ENCODE measurements at places on chromosomes 16 and 17.

DNA sequence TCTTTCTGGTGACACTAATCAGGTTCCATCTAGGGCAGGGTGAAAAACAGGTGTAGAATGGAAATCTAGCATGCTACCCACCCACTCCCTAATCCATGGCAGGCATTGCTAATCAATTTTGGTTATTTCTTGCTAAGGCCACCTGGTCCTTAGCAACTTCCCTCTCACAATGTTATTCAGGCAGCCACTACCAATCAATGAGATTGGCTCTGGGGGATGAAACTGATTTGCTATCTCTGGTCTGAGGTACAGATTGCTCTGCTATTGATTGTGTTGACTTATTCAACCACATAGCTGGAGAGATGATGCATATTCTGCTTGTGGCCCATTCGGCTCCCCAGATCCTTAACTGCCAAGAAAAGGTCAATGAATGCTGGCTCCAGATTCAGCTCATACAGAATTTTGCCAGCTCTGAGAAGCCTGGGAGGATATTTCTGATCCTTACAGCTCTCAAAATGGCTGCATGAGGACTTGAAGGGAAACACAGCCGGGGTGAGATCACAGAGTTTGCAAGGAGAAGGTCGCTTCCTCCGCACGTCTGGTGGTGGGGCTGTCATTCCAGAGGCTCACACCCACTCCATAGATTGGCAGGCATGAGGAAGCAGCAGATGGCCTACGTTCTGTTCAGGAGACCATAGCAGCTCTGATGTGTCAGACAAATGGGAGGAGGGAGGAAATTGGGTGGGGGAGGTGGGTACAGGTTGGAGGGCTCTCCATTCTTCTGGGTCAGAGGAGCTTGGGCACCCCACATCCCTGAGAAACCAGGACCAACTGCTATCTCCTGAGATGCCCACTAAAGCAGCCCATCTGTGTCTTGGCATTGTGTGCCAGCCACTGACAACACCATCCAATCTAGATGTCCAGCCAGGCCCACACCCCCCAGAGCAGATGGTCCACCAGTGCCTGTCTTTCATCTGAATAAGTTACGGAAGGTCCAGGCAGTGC lies 22.3 kb downstream of the SEZ6 start:
- no peak for DNase-seq

- DNase-seq, result no peak
Observed at GRCh38 chr16:25063102-25063501, 47.9 kb upstream of the ARHGAP17 start.

DNA sequence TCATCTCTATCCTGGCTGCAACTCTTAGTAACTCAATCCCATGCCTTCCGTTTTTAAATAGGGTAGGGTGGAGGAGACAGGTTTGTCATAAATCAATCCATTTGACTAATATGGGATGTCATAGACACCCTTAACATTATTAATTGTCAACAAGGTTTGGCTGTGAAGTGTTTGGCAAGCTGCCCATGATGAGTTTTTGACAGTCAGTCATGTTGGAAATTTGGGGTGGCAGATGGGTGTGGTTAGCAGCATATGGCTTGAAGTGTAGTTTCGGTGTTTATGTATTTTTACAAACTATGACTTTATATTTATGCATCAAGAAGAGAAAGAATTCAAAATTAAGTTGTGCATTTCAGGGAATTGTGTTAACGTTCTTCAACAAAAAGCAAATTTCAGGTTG lies 221.8 kb upstream of the CDH5 start:
- no peak for DNase-seq

DNA sequence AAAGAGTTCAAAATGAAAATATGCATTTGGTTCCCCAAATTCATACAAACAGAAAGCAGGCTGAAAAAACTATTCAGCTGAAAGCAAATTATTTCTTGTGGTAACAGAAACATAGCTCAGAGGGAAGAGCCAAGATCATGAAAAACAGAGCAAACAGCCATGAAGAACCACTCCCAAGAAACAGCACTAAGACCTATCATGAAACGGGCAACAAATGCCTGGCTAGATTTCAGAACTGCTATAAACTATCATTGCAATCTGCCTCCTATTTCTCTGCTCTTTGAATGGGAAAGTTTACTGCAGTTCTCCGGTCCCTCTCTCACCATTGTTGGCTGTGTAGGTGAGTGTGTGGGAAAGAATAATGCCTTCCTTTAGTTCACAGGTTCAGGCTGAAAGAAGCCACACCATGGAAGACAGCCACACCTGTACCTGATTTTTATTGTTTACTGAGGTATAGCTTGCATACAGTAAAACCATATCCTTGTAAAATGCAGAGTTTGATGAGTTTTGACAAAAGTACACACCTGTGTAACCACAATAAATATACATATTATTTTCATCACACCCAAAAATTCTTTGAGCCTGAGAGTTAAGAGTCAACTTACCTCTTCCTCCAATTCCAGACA lies 48.2 kb downstream of the CEP112 start:
- no peak for DNase-seq

DNA sequence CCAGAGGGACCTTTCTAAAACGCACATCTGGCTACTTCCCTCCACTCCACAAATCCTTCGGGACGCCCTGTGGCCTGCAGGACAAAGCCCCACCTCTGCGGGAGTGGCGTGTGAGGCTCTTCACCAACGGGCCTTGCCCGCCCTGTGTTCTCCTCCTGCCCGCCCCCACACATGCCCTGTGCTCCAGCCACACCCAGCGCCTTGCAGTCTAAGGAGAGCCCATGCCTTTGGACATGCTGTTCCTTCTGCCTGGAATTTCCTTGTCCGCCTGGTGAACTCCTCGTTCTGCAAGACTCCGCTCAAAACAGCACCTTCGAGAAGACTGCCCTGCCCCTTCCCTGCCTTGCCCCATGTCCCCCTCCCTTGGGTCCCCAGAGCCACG lies 7.4 kb downstream of the ELOB start:
- DNase-seq, result no peak

DNA sequence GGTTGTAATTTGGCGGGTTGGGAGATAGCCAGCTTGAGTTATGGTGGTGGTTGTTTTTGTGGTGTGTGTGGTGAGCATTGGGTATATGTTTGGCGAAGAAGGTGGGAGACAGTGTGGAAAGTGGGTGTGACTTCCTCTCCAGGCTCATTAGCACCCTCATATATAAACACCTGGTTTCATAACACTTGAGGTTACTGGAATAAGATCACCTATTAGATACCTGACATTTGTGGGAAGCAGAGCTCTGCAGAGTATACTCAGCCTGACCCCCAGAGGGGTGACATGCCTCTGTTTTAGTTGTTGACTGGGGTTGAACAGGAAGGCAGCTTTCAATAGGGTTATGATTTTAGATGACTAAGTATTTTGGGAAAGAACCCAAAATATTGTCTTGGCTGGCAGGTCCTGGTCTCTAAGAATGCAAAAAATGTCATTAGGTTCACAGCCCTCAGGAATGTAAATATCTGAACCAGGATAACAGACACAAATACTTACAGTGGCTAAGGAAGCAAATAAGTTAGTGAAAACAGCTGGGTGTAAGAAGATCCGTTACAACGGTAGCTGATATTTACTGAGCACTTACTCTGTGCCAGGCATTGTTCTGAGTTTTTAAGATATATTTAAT lies 18.3 kb upstream of the EFCAB13 start:
- DNase-seq, result no peak

- DNase-seq, result no peak
Observed at GRCh38 chr16:23359092-23359760, 57.1 kb downstream of the SCNN1B start.

GRCh38 chr16:19888834-19889233 lies 4.2 kb upstream of the GPRC5B start:
- no peak for DNase-seq

DNA sequence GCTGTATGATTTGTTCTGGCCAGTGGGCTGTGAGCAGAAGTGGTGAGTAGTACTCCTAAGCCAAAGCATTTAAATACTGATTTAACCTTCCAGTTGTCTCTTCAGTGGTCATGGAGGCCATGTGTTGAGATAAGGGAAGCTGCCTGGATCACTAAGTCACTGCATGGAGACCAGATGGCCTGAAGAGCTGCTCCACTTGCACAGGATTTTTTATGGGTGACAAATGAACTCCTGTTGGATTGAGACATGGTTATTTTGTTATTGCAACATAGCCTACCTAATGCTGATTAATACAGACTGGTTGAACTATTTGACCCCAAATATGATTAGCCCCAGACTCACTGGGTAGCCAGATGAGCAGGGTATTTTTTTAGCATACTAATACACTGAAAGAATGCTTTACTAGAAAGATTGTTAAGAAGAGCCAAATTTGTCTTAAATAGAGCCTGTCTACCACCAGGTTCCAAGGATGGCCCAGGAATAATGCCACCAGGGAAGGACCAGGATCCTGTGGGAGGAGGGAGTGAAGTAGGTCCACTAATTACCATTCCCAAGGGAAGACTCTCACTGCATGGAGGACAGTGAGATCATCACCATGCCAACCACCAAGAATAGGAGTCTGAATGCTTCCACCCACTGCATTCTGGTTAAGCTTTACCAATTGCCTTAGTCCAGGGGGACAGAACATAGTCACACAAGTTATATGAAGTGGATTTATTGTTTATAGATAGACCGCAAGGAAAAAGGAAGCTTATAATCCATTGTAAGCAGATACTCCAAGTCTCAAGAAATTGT lies 187.4 kb upstream of the IRX6 start:
- no peak for DNase-seq

- no peak for DNase-seq
Observed at GRCh38 chr16:78640886-78641285, 541.4 kb downstream of the WWOX start.

DNA sequence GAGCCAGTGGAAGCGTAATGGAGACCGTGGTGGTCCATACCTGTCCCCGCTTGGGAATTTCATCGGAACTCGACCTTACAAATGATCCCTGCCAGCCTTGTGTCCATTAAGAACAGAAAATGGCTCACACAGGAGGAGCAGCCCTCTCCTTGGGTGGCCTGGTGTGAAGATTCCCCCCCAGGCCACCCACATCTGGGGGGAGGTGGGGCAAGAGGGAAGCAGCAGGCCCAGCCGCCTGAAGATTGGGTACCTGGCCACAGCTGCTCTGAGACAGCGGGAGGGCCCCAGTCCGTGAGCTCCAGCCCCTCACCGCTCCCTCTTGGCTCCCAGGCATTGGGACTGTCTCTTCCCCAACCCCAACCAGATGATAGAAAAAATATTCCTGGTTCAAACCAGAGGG lies 277.8 kb upstream of the FOXF1 start:
- no peak for DNase-seq

DNA sequence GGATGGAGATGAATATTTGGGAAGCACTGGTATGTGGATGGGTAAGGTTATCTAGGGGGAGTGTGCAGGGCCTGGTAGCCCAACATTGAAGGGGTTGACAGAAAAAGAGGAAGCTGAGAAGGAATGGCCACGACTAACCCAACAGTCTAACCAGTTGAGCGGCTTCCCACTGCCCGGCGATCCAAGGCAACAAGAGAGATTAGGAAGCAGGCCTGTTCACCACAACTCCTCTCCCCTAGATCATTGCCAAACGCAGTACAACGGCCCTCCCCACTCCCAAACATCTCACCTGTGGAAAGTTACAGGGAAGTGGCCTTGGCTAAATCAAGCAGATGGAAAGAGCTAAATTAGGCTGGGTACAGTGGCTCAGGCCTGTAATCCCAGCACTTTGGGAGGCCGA lies 11.2 kb upstream of the RANGRF start:
- no peak for DNase-seq

DNA sequence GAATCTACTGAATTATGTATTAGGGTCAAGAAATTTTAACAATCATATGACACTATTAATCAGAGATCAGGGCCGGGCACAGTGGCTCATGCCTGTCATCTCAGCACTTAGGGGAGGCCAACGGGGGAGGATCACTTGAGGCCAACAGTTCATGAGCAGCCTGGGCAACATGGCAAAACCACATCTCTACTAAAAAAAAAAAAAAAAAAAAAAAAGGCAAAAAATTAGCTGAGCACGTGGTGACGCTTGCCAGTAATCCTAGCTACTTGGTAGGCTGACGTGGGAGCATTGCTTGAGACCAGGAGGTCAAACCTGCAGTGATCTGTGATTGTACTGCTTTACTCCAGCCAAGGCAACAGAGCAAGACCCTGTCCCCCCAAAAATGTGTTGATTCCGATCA lies 52.5 kb upstream of the CLEC3A start:
- DNase-seq, result no peak

DNA sequence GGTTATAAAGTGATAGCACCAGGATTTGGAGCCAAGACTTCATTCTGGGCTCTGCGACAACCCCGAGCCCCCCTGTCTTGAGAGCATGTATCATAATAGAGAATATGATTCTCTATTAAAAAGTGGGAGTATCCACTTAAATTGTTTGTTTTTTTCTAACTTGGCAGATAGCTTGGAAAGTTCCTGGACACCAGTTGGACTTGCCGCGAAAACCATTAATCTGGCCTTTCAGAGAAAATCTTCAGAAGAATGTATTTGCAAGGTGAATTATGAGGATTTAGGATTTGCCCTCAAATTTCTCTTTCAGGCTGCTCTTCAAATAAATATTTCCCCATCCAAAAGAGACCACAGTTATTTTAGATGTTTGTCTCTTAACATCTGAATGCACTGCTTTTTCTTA lies 53.5 kb downstream of the MARCHF10 start:
- no peak for DNase-seq

GRCh38 chr17:73521376-73521775 lies 122.9 kb downstream of the SDK2 start:
- DNase-seq, result no peak

DNA sequence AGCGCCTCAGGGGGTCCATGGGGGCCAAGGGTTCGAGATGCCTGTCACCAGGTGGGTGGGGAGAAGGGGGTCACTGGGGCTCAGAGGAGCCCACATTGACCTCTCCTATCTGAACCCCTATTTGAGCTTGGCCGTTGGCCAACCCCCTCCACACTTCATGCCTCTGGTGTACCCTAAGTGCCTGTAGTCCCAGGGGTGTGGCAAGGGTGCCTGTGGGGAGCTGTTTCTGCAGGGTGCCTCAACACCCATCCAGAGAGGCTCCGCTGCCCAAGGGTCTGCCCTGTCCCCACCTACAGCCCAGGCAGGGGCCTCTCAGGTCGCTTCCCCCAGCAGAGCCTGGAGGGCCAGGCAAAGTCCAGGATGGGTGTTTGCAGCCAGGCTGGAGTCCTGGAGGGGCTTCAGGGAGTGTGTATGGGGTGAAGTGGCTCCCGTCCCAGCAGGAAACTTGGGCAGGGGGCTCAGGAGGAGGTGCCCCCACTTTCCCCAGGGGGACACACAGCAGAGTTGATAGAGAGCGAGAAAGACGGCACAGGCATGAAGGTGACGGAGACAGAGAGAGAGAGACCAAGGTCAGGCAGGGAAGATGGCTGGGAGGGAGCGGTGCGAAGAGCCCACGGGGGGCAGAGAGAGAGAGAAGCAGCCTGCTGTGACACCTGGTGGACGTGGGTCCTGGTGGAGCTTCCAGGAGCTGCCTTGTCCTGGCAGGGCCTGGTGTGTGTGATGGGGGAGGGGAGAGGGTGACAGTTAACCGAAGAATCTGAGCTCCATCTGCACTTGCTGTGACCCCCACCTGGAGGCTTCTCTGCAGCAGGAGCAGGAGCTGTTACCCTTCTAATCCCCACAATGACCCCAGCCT lies at the start of gene SEPTIN12:
TSS of gene SEPTIN12 (minus strand) at position 719 of the 856 bp plus-strand sequence. CDS start at position 19, 700 bp downstream.
- DNase-seq, result no peak

DNA sequence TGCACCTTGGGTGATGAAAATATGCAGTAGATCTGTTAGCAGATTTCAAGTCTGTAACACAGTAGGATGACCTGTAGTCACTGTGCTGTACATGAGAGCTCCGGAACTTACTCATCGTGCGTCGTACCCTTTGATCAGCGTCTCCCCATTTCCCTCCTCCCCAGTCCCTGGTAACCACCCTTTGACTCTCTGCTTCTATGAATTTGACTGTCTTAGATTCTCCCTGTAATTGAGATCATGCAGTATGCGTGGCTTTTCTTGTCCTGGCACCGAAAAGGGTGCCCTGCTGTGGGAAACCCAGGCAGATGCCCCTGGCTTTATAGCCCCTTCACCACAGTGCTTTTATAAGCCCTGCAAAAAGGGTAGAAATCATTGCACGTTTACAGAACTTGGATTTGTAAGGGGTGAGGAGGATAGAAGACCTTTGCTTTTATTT lies 20.5 kb downstream of the CLEC16A start:
- DNase-seq, result no peak

All from activated naive CD4-positive, alpha-beta T cell (primary cell).